ENCODE measurements at places on chromosomes 6 and 20.

- no peak for DNase-seq
These were observed 993 bp upstream of the NCOA7 start for GRCh38 chr6:125789576-125790357.

DNA sequence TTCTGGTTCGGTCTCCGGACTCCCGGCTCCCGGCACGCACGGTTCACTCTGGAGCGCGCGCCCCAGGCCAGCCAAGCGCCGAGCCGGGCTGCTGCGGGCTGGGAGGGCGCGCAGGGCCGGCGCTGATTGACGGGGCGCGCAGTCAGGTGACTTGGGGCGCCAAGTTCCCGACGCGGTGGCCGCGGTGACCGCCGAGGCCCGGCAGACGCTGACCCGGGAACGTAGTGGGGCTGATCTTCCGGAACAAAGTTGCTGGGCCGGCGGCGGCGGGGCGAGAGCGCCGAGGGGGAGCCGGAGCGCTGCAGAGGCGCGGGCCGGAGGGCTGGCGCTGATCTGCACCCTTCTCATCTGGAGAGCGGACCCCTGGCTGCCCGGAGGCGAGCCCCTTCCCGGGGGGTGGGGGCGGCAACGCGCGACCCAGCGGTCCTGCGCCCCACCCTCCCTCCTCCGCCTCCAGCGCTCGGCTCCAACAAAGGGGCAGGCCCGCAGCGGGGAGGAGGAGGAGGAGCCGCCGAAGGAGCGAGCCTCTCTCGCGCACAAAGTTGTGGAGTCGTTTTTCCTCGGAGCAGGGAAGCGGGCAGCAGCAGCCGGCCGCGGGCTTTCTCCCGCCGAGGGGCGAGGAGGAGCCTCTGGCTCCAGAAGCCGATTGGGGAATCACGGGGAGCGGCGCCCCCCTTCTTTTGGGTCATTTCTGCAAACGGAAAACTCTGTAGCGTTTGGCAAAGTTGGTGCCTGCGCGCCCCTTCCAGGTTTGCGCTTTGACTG, at the start of gene UTRN:
Gene UTRN (plus strand): TSS at position 553 of the 765 bp plus-strand sequence. CDS start 6,494 bp downstream, outside the sequence.
- peak; percentile 69 for DNase-seq

DNA sequence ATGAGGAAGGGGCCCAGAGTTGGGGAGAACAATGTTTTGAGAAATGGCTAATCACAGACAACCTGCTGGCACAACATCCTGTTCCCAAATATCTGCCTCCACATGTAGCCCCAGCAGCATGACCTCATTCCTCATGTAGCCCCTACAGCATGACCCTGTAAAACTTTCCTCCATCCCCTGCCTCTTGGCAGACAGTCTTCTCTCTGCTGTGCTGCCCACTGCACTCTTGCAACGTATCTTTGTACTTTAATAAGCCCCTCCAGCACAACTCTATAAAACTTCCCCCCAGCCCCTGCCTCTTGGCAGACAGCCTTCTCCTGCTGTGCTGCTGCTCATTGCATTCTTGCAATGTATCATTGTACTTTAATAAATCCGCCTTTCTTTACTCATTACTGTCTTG, 278.8 kb downstream of the HDGFL1 start:
- DNase-seq, result no peak

DNA sequence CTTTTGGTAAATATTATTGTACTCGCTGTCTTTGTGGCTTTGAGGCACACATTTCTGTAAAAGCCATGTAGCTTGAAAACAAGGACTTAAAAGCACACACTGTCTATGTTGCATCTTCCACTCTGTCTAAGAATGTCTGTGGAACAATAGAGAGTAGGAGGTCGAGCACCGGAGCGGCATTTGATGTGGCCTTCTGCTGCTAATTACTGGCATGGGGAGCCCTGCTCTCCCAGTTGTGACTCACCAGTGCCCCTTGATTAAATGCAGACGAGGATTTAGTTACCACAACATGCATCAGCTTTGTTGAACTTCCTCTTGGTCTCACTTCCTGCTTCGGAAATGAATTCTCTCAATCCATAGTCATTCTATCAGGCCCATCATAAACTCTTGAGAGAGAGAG, 680.7 kb upstream of the SLC35B3 start:
- no peak for DNase-seq

DNA sequence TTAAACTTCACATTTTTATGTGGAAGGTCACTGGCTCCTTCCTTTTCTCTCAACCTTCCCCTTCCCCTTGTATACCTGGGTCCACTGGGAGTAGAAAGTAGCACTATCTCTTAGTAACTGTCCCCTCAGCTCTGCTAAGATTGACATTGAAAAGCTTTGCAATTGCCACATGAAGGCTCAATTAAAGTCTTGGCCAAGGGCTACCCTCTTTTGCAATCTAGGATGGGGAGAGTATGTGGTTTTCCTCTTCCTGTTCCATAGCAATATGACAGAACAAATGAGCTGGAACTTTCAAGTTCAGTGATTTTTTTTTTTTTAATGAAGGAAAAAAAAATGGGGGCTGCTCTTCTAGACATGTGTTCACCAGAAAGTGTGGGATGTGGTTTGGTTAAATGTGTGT, 37.1 kb downstream of the PROKR2 start:
- DNase-seq, result no peak

- DNase-seq, result no peak
These were observed 118.2 kb downstream of the CD164 start for GRCh38 chr6:109263873-109264700.

DNA sequence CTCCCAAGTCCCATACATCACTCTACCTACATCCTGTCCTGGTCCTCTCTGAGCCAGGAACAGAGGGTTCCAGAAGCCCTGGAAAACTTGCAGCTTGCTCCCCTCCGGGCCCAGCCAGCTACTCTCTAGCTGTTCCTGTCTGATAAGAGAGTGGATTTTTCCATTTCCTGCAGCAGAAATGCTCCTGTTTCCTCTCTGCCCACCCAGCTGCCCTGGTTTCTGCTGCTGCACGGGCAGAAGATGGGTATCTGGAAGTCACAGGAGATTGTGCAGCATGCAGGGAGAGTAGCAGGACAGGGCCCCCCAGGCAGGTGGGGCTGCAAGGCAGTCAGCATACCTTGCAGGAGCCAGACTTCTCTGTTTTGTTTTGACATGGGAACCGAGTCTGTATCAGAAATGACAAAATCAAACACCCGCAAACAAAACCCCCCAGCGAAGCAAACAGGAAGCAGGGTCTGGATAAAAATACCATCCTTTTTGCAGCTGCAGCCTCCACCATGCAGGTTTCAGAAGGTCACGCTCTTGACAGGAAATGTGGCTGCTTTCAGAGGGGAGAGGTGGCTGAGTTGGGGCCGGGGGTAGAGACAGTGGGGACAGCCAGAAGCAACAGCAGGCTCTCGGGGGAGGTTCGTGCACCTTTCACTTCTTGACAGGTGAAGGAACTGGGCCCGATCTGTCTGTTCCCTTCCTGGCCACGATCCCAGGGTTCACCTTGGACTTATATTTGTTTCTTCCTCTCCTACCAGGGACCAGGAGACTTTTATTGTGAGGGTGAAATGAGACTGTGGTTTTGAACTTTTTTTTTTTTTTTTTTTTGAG, 50.8 kb upstream of the FAM83D start:
- no peak for DNase-seq

DNA sequence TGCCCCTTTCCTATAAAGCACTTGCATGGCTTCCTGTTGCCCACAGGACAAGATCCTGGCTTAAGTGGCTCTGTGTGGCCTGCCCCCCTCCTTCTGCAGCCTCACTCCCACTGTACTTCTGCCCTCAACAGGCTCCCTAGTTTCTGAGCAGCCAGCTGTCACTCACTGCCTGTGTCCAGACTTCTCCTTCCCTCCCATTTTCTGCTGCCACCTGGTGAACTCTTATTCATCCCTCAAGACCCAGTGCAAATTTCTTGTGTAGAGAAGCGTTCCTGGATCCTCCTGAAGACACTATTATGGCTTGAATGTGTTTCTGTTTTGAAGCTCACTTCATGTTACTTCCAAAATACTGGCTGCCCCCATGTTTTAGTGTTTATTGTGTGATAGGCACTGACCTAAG, 26.5 kb downstream of the SNPH start:
- no peak for DNase-seq

DNA sequence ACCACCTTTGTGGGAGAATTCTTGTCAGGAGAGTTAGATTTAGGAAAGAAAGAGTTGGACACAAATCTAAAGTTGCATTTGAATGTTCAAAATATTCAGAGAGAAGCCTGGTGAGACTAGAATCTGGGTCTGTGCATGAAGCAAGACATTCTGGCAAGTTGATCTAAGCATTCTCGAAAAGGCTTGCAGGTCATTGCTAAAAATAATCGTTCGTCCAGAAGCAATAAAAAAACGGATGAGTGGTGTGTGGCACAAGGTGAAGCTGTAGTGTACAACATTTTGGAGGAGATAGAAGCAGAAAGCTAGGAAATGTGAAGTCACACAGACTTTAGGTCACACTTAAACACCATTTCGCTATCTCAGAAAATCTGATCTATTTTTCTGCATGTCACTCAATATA, 114.9 kb upstream of the IFNGR1 start:
- no peak for DNase-seq

GRCh38 chr6:106560996-106561685, 68.2 kb downstream of the RTN4IP1 start:
- DNase-seq, result no peak

- DNase-seq, result no peak
These were observed 484.9 kb downstream of the LMBRD1 start for GRCh38 chr6:69311888-69312287.

DNA sequence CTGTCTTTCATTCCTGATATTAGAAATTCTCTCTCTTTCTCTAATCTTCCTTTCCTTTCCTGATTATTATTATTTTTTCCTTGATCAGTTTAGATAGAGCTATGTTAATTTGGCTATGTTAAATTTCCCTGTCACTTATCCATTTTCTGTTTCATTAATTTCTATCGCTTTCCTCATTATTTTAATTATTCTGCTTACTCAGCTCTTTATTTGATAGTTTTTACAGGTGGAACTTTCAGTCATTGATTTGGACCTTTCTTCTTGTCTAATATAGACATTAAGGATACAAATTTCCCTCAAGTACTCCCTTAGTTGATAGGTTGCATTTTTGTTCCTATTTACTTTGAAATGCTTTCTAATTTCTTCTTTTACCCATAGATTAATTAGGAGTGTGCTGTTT, 442.3 kb downstream of the CDH26 start:
- DNase-seq, result no peak

DNA sequence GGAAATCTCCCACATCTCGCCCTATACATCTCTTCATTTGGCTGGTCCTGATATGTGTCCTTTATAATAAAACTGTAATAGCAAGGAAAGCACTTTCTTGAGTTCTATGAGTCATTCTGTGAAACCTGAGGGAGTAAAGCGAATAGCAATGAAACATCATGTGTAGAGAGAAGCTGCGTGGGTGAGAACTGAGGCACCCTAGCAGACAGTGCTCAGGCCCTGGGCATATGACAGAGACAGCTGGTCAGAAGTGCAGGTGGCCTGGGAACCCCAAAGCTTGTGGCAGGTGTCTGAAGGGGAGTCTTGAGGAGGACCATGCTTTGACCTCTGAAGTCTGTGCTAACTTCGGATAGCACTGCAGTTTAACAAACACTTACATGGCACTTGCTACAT, 1.3 kb upstream of the BLOC1S5 start:
- DNase-seq, result no peak

GRCh38 chr6:75143191-75143590, 62.7 kb downstream of the COL12A1 start:
- DNase-seq, result no peak

DNA sequence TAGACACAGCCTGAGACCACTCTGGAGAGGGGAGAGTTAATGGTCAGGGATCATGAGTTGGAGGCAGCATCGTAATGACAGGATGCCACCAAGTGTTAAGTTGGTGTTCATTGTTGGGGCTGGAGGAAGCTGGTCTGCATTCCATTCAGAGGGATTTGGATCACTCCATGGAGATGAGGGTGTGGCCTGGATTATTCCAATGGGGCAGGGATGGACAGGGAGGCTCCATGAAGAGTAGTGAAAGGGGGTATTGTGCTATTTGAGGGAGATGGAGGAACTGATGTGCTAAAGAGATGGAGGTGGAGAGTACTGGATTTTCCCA, 1.1 kb downstream of the SAPCD1 start:
- no peak for DNase-seq

GRCh38 chr6:28248916-28249315, 3.2 kb downstream of the ZKSCAN4 start:
- no peak for DNase-seq

GRCh38 chr6:23106951-23107350, 537.6 kb downstream of the HDGFL1 start:
- no peak for DNase-seq

DNA sequence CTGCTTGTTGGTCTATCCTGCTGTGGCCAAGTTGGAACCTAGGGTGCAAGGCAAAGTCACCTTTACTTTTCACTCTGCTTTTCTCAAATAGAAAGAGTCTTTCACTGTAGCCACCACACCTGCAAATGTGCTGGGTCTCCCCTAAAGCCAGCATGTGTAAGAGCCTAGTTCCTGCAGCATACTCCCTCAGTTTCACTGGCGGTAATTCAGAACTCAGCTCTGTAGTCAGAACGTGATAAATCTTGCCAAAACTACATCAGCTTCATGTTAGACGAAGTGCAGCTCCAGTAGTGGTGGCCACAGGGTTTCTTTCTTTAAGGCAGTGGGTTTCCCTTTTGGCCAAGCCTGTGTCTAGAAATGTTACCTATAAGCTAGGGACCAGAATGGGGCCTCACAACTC, 72.0 kb upstream of the HMGCLL1 start:
- DNase-seq, result no peak

GRCh38 chr6:151451950-151452749, at the start of gene RMND1:
Gene RMND1 (minus strand): TSS chr6:151452126. CDS start chr6:151445811, 6,315 bp downstream.
- DNase-seq, result peak; percentile 96

GRCh38 chr6:96015518-96016333, at the start of gene FUT9:
Gene FUT9 (plus strand): TSS chr6:96015974. CDS start chr6:96203156, 187,182 bp downstream.
- no peak for DNase-seq

DNA sequence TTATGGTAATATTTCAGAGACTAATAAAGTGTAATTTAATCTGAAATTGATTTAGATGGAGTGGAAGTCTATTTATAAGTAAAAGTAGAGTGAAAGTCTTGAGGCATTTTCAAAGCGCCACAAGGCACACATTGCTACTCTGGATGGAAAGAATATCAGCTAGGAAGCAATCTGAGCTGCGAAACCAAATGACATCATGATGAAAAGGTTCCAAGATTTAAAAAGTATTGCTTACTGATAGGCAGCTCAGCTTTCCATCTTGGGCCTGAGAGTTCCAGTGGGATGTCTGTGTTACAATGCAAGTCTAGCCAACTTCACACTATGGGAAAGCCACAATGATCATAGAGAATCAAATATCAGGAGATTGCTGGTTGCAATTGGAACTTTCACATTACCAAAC, 126.9 kb upstream of the VGLL2 start:
- DNase-seq, result no peak
